NCI-H2081 (cell line): ENCODE measurements at places on chromosomes 6 and 20.

GRCh38 chr20:8764344-8764962, 304.4 kb upstream of the PLCB4 start:
- no peak for DNase-seq

DNA sequence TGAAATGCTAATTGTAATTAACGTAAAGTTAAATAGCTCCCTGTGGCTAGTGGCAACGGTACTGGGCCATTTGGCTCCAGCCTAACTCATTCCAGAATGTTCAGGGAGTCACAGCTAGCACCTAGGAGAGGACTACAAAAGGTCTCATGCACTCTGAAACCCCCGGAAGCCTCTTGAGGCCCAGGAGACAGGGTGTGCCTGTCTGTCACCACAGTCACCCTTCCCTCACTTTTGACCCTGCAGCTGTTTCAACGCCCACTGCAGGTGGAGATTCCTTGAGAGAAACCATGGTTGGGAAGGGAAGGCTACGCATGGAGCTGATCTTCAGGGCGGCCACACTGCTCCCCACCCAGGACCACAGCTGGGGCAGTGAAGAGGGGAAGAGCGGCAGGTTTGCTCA, 58.6 kb downstream of the SULF2 start:
- no peak for DNase-seq

DNA sequence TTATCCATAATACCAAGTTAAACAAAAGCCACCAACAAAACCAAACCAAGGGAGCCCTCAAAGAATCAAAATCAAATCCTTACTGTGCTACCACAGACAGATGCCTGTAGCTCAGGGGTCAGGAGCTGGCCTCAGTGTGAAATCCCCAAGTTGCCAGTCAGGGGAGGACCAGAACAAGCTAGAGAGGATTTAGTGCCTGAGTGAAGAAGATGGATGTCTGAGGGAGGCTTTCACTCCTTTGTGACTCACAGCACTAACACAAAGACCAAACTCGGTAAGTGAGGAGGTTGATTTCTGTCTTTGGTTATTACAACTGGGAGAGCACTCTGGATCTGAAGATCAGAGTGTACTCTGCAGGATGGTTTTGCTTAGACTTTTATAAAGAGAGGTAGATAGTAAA, 189.9 kb upstream of the ZNF184 start:
- peak; percentile 79 for DNase-seq

DNA sequence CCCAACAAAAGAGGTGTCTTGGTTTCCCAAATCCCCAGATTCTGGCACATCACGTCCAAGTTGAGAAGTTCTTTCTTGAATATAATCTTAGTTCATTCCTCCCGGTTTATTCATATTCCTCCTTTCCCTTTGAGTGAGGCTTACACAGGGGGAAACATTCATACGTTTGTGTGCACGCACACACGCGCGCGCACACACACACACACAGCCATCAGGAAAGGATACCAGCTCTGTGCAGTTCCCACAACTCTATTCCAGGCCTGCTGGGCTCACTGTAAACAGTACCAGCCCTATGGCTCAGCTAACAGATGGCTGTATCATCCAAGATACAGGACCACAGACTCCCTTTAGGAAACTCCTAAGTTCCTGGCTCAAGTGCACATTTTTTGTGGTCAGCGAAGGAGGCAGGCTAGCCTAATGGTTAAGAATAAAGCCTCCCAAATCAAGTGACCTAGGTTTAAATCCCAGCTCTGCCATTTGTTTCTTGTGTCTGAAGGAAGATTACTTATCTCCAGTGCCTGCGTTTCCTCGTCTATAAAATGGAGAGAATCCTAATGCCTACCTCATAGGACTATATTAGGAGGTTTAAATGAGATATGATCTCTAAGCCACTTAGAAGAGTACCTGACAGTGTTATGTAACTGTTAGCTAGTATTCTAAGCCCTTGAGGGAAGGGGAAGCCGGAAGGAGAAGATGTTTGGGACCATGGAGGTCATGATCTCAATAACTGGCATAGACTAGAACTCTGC, 3.7 kb upstream of the TAF8 start:
- DNase-seq, result no peak

GRCh38 chr20:33251496-33251895, 15.7 kb downstream of the BPIFA1 start:
- DNase-seq, result no peak

- no peak for DNase-seq
These were observed 46.8 kb upstream of the BHLHE23 start for GRCh38 chr20:63053432-63054102.

DNA sequence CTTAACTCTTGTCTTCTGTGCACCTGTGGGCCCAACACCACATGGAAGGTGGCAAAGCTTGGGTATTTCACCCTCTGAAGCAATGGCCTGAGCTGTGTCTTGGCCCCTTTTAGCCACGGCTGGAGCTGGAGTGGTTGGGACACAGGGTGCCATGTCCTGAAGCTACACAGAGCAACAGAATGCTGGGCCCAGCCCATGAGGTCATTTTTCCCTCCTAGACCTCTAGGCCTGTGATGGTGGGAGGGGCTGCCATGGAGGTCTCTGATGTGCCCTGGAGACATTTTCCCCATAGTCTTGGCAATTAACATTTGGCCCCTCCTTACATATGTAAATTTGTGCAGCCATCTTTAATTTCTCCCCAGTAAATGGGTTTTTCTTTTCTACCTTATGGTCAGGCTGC, 620.8 kb downstream of the RFPL4B start:
- no peak for DNase-seq

- peak; percentile 66 for DNase-seq
These were observed at the start of gene SYNJ2 for GRCh38 chr6:157981395-157982101. Gene SYNJ2, plus strand, starts transcription at chr6:157981863. Its CDS starts 99 bp downstream, at chr6:157981962.

DNA sequence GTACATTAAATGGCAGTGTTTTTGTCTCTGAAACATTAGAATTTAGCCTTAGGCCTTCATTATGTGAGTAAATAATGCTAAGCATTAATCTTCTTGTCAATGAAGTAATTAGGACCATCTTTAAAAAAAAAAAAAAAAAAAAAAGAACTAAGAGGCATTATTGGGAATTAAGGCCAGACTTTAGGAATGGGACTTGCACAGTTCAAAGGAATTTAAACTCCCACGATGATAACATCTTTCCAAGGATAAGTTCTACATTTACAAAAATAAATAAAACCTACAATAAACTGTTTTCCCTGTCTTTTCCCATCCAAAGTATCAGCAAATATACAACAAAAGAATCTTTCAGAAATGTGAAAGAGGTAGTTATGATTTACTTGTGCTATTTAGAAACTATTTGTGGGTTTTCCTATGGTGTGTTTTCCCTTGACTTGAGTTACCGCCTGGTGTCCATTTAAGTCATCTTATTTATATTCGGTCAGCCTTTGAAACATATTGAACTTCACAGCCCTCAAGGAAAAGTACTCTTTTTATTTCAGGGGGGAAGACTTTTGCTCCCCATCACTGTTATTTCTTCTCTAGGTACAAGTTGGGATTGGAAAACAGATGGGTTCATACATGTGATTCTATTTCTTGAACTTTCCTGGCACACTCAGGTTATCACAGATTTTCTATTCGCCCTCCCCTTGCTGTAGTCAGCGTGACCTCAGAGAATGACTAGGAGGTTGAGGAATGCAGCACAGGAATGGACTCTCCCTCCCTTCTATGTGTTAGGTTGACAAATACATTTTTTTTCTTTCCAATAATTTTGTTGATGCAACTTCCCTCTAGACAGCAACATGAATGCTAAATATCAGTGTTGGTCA, 13.6 kb downstream of the STMND1 start:
- no peak for DNase-seq

GRCh38 chr6:161985876-161986423, 712.1 kb upstream of the AGPAT4 start:
- no peak for DNase-seq

DNA sequence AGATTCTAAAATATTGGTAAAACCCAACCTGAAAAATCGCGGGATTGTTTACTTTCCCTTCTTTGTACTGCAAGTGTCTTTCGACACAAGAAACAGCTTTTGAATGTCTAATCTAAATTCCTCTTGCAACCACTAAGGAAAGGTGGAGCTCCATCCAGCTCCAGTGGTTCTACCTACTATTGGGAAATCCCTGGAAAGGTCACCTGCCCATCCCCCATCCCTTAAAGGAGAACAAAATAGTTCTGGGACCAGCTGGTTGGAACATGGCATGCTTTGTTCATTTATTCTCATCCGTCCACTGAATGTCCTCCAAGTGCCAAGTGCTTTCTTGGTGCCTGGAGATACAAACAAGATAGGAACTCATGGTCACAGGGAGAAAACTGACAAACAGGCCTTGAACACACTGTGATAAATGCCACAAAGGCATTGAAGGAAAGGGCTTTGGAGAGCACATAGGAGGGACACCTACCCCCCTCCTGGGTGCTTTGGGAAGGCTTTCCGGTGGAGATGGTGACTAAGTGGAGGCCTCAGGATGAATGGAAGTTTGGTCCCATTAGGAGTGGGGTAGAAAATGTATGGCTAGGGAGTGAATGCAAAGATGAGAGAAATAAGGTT, 2.3 kb upstream of the CITED2 start:
- DNase-seq, result no peak

DNA sequence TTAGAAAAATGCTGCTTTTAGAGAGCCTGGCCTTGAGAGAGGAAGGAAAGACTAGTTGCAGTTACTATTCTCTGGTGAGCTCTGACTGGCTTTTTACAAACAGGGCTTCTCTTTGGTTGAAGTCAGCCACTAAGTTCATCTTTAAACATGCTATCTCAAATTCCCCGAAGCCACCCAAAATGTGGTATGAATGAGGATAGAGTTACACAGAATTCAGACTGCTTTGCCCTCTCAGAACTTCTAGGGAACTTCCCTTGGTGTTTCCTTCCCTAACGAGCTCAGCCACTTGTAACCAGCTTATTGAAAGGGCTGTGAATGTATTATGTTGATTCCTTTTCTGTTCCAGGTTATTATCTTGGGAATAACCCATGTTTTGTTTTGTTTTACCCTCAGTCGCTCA, 73.5 kb downstream of the EFHC1 start:
- no peak for DNase-seq

- DNase-seq, result no peak
These were observed 462.6 kb downstream of the HDGFL1 start for GRCh38 chr6:23031986-23032385.
